ENCODE measurements at places on chromosomes 7 and 10.

DNA sequence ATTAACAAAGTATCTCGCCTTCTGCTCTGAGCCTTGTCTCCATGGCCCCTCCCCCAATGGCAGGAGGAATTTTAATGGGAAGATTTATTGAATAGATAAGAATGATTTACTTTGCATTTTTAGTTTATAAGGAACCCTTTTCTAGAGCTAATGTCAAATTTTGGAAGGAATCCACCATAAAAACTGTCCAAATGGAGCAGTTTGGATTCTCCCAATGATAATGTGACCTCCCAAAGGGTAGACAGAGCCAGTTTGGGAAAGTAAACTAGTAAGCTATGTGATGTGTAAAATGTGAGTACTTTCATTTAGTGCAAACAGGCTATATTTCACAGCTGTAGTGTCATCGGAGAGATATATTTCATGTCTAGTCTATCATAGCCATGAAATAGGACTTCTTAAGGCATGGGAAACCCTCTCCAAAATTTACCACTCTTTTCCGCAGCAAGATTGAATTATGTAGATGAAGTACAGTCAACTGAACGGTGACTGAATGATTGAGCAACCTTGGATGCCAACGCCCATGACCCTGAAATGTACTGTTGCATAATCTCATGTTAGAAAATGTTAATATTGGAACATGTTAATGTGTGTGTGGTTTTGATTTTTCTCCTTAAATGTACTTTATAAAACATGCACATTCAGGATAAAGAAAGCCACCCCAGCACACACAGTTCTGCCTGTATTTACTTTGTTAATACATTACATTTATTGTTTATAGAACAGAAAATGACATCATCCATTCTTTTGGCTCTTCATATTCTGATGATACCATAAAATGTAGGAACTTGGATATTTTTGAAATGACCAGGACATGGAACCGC, 140.6 kb downstream of the NRP1 start:
- no peak for DNase-seq

GRCh38 chr7:13021566-13022300, 334.3 kb downstream of the ARL4A start:
- DNase-seq = no peak

GRCh38 chr10:52769966-52770365, 2.6 kb downstream of the MBL2 start:
- no peak for DNase-seq

- peak; percentile 16 for DNase-seq
These were observed at the start of gene PPP1R9A for GRCh38 chr7:94907026-94907810. Gene PPP1R9A (plus strand): TSS chr7:94907594. CDS start chr7:94910114, 2,520 bp downstream.

DNA sequence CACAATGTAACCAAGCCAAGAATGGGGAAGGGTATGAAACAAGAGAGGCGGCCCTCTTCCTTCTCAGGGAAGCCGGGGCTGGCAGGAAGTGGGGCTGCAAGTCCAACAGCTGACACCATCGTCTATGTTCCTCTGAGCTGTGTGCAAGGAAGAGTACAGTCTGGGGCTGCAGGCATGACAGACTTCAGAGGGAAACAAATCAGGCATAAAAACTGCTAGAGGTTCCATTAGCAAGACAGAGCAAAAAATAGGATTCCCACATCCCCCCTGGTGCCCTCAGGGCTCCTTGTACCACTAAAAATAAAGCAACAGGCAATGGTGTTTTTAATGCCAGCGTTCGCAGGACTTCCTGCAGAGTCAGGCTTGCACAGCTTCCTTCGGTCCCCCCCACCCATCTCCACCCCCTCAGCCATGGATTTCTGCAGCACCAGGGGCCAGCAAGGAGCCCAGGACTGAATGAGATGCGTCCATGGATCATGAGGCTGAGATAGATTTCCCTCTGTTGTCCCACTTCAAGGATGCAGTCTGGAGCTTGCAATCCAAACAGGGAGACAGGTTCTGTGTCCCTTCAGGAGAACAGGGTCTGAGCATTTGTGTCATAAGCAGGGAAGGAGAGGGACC, 34.6 kb downstream of the KCNMA1 start:
- no peak for DNase-seq

DNA sequence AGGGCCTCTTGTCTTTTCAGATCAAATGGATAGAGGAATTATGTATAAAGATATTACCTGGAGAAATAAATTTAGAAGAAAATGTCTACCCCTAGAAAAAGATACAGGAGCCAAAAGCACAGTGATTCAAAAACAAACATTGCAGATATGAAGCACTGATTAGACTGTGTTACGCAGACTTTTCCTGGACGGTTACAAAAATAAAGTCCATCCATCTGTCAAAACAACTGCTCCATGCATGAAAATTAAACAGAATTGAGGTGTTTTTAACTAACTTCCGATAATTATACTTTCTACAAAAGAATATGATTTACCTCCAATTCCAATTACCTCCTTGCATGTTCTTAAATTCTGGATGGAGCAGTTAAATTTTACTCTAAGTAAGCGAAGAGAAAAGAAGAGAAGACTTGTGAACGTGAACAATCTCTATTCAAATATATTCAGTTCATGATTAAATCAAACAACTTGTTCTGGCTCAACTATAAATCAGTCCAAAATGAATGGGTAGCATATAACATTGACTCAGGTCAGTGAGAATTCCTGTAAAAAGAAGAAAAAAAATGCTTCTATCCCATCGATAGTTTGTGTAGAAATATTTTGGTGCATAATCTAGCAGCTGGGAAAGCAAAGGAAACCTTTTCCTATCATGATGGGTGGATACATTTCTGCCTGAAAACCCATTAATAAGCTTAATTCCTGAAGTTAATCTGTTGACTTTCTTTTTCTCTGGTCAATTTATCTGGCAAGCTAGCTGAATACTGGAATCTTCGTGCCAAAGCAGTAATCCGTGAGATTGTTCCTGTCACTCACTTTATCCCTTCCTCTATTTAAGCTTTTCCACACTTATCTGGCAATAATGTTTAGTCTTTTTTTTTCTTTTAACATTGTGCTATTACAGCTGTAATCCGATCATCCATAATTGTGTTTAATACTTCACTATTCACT, 80.4 kb downstream of the SEMA3A start:
- no peak for DNase-seq

- DNase-seq = no peak
These were observed 345.7 kb upstream of the KLF6 start for GRCh38 chr10:4130685-4131084.

- no peak for DNase-seq
These were observed 105.0 kb downstream of the SEMA3D start for GRCh38 chr7:85081846-85082245.

DNA sequence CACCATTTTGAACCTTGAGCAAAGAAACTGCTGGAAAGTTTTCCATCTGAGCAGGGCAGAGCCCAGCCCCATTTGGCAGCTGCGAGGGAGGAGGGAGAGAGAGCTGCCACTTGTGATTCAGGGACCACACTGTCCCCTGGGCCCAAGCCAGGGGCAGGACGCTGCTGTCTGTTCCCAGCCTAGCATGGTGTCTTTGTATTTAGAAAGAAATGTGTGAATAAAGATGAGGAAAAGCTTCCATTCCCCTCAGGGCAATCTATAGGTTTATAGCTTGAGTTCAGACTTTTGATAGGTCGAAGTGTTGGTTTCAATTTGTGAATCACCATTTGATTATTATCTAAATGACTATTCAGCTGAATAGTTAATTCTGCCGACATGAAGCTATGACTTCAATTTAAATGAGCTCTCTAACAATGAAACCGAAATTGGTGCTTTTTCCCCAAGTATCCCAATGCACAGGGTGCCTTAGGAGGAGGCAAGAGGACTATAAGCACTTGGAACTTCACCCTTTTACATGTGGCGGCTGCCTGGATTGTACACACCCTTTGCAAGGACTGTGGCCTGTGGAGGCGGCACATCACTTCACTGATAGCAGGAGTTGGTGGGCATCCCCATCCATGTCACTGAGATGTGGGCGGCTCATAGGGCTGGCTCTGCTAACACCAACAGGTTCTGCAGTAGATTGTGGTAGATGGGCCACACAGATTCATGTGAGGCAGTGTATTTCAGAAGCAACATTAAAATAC, 223.5 kb downstream of the CCDC3 start:
- DNase-seq = no peak

DNA sequence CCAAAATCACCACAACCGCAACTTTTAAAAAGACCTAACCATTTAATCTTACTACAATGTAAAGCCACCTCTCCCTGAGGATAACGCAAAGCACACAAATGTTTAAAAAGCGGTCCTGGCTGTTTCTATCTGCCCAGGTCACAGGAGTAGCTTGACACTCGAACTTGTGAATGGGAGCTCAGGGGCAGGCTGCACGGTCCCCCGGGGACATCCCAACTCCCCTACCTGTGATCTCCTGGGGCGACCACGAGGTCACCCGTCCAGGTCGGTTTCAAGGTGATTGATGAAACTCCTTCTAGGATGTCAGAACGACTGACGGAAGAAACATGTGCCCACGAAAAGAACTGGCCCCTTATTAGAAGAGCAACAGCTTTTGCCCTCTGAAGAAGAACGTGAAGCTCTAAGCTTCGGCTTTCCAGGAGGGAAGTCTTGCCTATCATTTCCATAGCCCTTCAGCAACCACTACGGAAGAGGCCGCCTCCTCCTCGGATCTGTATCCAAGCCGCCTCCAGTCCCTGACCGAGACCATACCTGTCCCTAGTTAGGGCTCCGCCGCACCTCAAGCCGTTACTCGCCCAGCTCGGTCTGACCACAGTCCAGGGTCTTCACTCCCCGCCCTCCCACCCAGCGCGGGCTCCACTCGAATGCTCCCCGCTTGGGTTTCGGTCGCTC, 459 bp downstream of the CYCS start:
- DNase-seq = peak; percentile 38

DNA sequence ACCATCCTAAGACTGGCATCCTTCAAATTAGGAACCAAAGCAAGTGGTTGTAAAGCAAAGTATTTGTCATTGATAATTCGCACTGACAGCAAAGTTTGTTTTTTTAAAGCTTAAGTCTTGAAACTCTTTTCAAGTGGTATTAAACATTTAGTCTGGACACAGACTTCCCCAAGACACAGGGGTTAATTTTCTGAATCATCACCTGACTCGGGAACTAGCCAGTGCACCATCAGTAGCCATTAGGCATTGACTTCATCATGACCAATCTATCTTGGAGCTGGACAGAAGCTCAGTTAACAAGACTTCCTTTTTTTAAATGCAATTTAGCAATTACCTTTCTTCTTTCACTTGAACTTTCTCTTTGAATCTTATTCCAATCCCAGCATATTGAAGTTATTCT, 210.6 kb downstream of the ZNF365 start:
- DNase-seq = no peak

DNA sequence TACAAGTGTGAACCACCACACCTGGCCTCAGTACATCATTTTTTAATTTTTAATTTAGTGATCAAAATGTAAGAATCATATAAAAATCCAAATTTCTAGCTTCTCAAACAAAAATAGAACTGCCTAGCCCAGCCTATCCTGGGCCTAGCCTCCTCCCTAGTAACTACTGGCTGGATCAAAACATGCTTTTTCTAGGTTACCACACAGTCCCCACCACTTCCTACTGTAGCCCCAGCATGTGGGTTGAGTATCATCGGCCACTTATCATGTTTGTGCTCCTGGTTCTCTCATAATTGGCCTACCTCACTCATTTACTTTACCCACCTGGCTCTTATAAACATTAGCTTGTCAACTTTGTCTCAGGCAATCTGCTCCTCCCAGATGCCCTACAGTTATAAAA, 52.9 kb downstream of the DNAJC12 start:
- no peak for DNase-seq

DNA sequence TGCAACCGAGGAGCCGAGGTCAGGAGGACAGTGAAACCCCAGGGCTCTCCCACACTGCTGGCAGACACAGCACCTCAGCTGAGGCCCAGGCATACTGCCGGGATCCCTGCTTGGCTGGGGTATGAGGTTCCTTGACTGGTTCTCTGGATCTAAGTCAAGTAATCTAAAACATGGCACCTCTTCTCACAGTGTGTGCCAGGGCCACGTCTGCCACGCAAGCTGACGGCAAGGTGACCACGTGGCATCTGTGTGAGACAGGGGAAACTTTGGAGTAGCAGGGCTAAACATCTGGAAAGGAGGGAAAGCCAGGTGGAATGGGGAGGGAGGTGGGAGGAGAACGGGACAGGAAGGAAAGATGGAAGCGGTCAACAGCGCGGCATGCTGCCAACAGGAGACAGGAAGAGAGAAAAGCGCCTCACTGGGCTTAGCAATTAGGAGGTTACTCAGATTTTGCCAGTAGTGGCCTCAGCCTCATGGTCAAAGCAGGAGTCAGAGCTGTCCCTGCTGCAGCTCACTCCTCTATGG, 103.7 kb downstream of the CXCL12 start:
- DNase-seq = peak; percentile 1

DNA sequence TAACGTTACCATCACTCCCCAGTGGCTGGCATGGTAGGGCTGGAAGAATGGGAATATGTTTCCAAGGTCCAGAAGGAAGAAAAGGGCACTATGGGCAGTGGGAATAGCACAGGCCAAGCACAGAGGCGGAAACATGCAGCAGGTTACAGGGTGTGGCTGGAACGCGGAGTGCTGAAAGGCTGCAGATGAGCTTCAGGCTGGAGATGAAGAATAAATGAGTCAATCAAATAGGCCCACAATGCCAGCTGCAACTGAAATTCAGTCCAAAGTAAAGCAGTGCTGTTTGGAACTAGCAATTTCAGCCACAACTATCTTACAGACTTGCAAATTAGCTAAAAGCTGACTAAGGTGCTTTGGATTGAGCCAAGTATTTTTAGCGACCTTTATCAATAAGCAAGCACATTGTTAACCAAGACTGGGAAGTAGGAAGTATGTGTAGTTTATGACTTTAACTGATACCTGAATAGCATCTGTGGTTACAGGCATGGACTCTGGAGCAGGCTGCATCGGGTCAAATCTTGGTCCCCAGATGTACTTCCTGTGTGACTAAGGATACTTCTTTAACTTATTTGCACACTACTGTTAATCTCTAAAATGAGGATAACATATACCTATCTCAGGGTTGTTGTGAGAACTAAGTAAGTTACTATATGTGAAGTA, 77.5 kb upstream of the CTTNBP2 start:
- DNase-seq = no peak

- no peak for DNase-seq
These were observed 3.0 kb downstream of the DLX6 start for GRCh38 chr7:97008275-97008917.

- DNase-seq = no peak
These were observed 538.5 kb downstream of the INHBA start for GRCh38 chr7:41164440-41164839.

- no peak for DNase-seq
These were observed 14.0 kb downstream of the DNAJB12 start for GRCh38 chr10:72340510-72341261.

- no peak for DNase-seq
These were observed 99.5 kb downstream of the MKI67 start for GRCh38 chr10:128026615-128027300.

GRCh38 chr10:47040681-47041080, 129.5 kb downstream of the PTPN20 start:
- no peak for DNase-seq
